ENCODE measurements at places on chromosomes 5 and 9.

DNA sequence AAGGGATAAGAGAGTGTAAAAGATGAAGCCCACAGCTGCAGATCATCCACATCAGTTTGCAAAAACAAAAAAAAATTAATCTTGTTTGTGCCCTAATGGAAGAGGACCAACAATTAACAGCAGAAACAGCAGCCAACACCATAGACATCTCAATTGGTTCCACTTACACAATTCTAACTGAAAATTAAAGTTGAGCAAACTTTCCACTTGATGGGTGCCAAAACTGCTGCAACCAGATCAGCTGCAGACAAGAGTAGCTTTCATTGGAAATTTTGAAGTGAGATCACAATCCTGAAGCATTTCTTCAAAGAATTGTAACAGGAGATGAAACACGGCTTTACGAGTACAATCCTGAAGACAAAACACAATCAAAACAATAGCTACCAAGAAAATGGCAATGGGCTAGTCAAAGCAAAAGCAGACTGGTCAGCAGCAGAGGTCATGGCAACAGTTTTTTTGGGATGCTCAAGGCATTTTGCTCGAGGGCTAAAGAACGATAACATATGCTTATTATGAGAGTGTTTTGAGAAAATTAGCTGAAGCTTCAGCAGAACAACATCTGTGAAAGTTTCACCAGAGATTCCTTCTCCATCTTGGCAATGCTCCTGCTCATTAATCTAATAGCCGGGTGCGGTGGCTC is 4.1 kb upstream of the RBM27 start:
- no peak for DNase-seq

DNA sequence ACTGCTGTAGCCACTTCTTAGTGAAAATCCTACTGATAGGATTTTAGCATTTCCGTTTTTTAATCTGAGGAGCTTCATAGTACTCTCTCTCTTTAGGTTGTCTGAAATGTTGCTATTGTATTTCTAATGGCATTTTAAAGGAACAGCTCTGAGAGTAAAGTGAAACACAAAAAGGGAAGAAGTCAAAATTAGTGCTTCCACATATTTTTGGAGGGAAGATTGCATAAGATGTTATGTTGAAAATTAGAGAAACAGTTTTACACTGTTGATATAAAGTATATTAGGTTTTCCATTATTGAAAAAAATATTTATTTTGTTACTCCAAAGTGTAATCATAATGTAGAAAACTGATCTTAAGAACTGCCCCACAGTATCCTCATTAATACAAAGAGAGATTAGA is 525.1 kb downstream of the TAF11L14 start:
- DNase-seq = no peak

- no peak for DNase-seq
These were observed 45.9 kb upstream of the JAK2 start for GRCh38 chr9:4939118-4939561.

GRCh38 chr9:98597236-98597771 is 111.4 kb downstream of the GABBR2 start:
- DNase-seq = peak; percentile 64

GRCh38 chr5:159467666-159468065 is 137.4 kb upstream of the IL12B start:
- DNase-seq = no peak

GRCh38 chr5:132224716-132225115 is 2.9 kb downstream of the P4HA2 start:
- DNase-seq = peak; percentile 48

- DNase-seq = no peak
These were observed 14.8 kb downstream of the EEIG1 start for GRCh38 chr9:127965953-127966352.

DNA sequence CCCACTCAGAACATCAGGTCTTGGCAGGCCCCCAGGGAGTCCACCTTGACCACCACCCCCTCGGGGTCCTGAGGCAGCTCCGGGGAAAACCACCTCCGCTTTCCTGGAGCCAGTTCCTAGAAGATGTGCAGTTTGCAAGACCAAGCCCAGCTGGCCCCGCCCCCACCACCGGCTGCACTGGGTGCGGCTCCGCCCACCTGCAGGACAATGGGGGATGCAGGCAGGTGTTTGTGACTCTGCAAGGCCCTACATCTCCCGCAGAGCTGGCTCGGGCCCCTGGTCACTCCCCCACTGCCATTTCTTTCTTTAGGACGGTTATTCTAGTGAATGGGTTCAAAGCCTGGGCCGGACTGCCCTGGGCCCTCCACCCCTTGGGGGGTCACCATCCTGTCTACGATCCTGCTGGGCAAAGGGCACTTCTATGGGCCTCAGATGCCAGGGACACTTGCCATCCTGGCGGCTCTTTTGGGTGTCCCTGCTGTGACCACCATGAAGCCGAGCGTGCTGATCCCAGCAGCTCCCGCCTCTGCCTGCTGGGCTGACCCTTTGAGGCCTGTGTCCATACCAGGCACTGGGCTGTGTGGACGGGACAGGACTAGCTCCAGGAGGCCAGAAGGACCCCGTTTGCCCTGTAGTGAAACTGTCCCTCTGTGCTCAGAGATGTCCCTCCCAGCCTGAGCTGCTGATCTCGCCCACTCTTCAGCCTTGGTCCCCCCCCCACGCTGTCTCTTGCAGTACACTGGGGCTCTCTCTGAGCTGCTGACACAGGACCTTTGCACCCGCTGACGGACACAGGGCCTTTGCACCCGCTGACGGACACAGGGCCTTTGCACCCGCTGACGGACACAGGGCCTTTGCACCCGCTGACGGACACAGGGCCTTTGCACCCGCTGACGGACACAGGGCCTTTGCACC is 5.9 kb upstream of the NACC2 start:
- DNase-seq = no peak

GRCh38 chr5:143147902-143148301 is 255.6 kb downstream of the NR3C1 start:
- peak; percentile 57 for DNase-seq

DNA sequence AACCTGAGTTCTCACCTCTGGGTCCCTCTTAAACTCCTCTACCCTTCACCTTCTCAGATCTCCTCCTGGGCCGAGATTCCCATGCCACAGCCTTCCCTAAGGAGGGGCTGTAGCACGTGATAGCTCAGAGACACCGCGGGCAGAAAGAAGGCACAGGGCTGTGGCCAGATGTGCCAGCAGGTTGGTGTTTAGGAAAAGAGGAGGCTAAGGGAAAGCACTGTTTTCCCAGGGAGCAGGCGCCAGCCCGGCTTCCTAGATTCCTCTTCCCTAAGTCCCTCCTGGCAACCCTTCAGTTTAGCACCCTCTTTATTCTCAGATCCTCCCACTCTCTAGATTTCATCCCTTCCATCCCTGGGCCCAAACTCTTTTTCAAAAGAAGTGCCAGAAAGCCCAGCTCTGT is 59.4 kb upstream of the CCNG1 start:
- DNase-seq = no peak

DNA sequence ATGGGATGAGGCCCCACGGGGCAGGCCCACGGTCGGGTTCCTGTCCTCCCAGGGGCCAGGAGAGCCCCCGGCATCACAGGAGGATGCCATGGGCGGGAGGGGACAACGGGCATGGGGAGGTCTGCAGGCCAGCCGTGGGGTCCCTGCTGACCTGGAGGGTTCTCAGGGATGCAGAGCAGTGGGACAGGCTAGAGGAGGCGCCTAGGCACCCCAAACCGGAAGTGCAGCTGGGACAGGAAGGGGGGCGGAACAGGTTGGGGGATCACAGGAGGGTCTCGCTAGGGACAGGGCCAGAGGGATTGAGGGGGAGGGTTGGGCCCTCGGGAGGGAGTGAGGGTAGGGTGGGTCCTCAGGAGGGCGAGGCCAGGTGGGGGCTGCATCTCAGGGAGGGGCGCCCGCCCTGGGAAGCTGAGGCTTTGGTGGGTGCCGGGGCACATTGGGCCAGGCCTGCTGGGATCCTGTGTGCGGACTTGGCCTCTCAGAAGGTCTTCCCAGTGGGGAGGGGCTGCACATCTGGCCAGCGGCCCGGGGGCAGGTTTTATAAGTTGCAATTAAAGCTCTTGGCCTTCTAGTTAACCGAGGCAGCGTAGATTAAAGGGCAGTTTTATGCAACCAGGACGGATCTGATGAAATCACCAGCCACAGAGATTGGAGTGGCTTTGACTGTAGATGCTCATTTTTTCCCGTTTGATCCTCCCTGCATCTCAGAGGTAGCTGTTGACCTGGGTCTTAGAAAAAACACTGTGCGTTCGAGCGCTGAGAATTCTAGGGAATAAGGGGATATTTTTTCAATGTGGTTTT is 20.1 kb downstream of the NKD2 start:
- no peak for DNase-seq

GRCh38 chr9:127013597-127013996 is 99.0 kb downstream of the RALGPS1 start:
- DNase-seq = no peak

DNA sequence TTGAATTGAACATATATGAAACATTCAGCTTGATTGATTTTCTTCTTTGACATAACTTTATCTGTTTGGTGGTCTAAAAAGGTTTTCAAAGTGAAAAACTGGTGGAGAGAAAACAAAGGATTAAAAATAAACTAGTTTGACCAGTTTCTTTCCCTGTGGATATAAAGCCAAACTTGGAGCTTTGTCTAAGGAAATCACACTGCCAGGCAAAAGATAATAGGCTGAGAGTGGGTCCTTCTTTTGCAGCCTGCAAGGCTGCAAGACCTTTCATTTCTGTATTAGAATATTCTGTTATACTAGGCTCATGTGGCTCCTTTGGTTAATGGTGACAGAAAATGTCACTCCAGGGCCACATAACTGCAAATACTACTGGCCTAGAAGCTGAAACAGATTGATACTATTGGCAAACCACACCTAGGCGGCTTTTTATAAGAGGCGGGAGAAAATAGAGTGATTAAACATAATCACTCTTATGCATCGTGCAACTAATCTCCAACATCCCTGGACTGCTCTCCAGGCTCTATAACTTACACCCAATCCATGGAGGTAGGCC is 129.1 kb upstream of the ZNF462 start:
- DNase-seq = no peak

DNA sequence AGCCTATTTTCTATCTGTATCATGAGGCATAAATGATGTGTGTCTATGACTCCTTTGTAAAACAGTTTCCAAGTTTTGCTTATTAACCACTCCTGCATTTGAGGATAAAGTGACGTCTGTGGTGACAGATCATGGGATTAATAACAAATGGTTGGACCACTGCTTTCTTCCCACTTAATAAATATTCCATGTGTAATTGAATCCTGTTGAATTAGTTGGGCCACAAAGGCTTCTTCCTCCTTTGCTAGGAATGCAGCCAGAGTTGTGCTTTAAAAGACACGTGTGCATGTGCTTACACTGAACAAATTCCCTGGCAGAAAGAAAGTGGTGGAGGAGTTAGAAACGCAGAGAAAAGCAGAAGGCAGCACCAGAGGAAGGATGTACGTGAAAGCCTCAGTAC is 150.2 kb downstream of the ACTBL2 start:
- peak; percentile 86 for DNase-seq

GRCh38 chr9:7341571-7341970 is 458.0 kb downstream of the DMAC1 start:
- no peak for DNase-seq

- peak; percentile 51 for DNase-seq
These were observed 69.9 kb downstream of the RCL1 start for GRCh38 chr9:4862506-4863250.

- DNase-seq = no peak
These were observed 104.2 kb upstream of the IER5L start for GRCh38 chr9:129282272-129282671.

GRCh38 chr5:135886136-135886535 is 9.5 kb downstream of the IL9 start:
- no peak for DNase-seq

DNA sequence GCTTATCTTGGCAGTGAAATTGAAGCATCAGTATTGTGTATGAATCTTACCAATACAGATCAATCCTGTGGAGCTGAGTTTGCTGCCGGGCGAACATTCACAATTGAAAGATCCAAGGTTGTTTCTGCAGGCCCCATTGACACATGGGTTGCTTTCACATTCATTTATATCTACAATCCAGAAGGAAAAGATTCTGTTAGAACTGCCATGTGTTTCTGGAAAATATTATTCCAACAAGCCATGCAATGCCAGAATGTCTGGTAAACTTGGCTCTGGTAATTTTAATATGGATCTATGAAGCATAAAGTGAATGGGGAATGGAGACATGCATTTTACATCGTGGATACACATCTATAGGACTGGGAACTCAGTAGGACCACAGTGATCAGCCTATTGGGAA is 180.8 kb downstream of the FBN2 start:
- DNase-seq = no peak

GRCh38 chr5:180157866-180158265 is 51.1 kb downstream of the RASGEF1C start:
- no peak for DNase-seq

GRCh38 chr5:54821445-54822323 is 163.7 kb downstream of the ESM1 start:
- peak; percentile 21 for DNase-seq

DNA sequence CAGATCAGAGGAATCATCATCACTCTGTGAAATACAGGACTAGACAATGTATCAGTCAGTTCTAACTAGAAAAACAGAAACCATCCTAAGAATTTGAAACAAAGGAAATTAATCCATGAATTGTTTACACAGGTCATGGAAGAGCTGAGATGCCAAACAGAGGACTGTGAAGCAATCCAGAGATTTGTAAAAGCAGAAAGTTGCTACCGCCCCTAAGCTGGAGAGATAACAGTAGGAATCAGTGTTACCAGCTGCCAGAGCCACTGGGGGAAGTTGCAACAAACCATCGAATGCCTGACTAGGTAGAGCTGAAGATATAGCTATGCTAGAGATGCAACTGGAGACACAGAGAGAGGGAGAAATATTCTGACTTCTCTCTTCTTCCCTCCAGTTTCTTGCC is 10.4 kb upstream of the MIER3 start:
- DNase-seq = no peak

DNA sequence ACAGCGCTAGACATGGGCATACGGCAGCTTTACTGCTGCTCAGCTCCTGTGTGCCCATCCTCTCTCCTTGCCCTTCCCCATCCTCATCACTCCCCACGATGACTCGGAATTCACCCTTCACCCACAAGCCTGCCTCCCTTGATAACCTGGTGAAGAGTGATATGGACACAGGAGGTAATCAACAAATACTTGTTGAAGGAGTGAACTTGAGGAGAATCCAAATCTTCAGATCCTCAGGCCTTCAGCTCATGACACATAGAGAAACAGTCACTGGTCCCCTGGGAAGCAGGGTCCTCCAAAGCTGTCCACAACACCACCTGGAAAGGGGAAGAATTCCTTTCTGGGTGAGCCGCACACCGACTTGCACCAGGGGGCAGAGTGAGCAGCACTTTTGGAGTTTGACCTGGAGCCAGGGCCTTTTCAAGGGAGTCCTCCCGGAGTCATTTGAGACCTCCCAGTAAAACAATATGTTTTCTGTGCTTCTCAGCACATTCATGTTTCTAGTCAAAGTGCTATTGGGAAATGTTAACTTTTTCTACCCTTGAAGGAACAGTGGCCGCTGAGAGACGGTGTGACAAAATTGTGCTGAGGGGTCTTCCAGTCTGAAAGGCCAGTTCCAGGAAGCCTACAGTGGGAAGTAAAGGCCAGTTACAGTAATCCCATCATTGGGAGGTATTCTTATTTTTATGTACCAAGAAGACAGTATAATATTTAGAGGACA is 332.3 kb downstream of the CWC27 start:
- peak; percentile 86 for DNase-seq

Data from IMR-90 (cell line).